ENCODE measurements at places on chromosomes 2 and 18.

- DNase-seq: no peak
Measured at GRCh38 chr2:173161507-173161906, 85.9 kb downstream of the MAP3K20 start.

GRCh38 chr2:234650911-234651310, 154.0 kb upstream of the ARL4C start:
- DNase-seq: no peak

DNA sequence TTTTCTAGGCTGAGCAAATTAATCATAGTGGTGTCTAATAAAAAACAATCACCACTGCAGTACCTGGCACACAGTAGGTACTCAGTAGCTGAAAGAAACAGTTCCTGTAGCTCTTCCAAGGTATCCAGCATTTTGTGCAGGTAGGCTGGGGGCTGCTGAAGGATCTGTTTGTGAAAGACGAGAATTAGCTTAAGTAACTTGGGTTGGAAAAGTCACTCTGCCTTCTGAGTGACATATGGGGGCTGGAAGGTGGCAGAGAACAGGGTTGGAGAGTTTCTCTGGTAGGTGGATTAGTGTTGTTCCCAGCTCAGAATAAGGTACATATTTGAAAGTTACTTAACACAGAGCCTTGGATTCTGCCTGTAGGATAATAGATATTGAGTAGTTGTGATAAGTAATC, 72.8 kb downstream of the FMNL2 start:
- DNase-seq: no peak

GRCh38 chr2:9364791-9365497, 58.4 kb downstream of the ITGB1BP1 start:
- no peak for DNase-seq

GRCh38 chr18:63523660-63524059, 18.5 kb upstream of the SERPINB12 start:
- no peak for DNase-seq

DNA sequence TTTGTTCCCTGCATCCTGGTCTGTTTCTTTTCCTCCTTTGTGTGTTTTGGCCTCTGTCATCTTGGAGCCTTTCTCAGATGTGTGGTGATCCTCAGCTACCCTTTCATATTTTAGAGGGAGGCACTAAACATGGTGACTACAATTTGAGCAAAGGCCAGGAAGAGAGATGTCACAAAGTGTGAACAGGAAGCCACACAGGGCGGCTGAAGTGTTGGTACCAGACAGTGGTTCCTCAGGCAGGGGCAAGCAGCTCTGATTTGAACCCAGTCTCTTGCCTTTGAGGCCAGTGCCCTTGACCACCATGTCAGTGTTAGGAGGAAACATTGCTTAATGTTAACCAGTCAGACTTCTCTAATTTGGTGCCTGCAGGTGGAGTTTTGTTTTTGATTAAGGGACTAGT, 9.2 kb downstream of the LRRFIP1 start:
- no peak for DNase-seq

Data from C1 segment of cervical spinal cord (tissue), 14 donors.